Pulmonary artery endothelial cell (primary cell): ENCODE measurements at places on chromosomes 3 and 15.

DNA sequence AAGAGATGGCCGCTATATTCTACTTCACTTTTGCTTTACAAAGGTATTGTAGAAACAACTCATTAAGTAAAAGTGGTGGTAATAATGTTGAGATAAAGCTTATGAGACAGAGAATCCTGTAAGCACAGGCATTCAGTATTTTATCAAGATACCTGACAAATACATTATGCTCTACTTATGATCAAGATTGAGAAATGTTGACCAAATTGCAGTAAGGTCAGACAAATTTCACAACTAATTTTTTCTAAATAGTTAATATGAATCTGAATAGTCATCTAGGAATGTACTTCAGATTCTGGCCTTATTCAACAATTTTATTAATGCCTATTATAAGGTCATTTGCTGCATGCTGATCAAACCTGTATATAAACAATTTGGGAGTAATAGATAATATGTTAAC lies 95.1 kb upstream of the MBNL1 start:
- no peak for DNase-seq

DNA sequence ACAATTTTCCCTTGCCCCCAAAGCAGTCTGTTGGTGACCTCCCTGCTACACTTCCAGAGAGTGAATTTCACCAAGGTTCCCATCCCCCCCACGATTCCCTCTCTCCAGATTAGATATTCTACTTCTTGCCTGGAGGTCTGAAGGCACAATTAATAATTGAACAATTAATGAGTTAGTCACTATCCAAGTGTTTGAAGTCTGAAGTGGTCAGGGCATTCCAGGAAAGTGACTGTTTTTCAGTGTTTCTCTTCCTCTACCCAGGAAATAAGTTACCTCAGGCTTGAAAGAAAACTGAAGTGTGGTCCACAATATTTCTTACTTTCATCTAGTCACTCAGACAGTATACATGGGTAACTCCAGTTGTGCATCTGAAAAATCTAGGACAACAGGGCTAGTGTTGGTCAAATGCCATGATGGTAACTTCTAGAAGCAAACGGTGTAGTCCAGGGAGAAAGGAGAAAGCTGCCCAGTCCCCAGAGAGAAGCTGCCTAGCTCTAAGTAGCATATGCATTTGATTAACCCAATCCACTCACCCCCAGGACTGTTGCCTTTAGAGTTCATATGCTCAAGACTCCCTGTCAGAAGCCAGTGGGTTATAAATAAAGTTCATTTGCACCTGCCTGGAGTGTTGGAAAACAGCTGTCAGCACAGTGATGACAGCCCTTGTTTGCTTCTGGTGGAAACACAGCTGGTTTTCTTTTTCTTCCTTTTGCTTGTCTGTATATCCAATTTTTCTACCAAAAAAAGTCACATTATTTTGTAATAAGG lies 2.3 kb upstream of the TM4SF4 start:
- DNase-seq: no peak

DNA sequence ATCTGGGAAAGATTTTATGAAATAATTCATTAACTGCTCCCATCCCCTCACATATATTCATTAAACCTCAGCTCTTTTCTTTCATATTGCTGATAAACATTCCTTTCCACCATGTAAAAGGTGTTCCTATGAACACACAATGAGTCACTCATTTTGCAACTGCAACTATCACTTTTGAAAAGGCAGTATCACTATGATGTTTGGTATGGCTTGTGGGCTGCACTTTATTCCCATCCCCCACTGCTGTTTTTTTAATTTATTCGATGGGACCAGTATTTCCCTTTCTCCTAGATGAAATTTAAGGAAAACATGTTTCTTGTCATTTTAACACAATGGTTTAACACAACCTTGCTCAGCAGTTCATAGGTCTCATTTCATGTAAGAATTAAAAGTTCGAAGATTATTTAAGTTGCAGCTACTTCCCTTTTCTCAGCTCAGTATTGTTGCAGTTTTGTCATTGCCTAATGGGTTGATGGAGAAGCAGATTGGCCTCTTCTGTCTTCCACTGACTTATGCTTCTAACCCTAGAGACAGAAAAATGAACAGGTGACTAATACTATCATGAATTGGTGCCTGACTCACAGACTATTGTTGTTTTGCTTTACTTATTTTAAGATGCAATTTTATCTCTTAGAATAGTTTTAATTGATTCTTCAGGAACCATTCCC lies 280.3 kb downstream of the ZPLD1 start:
- DNase-seq: no peak

GRCh38 chr3:107845380-107846278 lies 245.2 kb downstream of the CD47 start:
- DNase-seq: no peak

DNA sequence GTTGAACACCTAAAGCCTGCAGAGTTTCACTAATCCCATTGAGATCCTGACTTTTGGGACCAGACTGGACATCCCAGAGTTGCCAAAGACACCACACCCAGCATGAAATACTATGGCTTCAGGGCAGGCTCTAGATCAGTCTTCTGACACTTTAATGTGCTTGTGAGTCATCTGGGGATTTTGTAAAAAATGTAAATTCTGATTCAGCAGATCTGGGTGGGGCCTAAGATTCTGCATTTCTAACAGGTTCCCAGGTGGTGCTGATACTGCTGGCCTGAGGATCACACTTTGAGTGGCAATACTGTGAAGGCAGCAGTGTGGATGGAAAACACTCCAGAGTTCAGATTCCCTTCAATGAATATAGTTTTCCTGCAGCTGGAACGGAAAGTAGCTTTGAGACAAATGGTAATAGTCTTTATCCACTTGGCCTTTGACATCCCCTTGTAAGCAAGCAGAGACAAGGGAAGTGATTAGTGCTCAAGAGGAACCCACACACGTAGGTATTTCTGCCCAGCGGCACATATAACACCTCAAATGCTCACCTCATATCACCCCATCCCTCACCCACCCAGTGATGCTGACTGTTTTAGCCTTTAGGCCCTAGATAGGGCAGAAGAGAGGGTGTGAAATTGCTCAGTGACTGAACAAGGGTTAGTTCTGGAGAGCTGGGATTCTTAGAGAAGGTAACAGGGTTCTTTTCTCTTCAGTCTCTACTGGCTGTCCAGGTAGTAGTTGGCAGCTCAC lies 51.5 kb upstream of the GSK3B start:
- no peak for DNase-seq
